Eye (tissue), 1 donor: ENCODE measurements at places on chromosomes 6 and 20.
A peak's percentile ranks its signal among the peaks of the same experiment; 100 is the strongest.

DNA sequence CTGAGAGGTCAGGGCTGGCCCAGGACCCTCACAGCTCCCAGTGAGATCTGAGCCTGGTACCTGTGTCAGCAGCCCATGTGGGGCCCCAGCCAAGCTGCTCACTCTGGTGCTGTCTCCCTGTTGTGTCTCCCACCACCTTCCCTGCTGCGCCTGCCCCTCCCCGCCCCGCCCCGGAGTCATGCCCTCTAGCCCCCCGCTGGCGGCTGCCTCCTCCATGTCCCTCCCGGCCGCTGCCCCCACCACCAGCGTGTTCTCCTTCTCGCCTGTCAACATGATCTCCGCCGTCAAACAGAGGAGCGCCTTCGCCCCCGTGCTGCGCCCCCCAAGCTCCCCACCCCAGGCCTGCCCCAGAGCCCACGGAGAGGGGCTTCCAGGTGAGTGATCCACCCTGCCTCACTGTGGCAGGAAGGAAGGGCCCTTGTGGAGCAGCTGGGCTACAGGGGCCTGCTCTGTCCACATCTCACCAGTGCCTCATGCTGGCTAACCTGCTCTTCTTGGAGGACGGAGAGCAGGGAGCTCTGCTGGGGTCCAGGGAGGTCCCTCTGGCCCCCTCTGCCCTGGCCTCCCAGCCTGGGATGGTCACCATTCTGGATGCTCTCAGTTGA lies 44.9 kb downstream of the CPXM1 start:
- DNase-seq: no peak

DNA sequence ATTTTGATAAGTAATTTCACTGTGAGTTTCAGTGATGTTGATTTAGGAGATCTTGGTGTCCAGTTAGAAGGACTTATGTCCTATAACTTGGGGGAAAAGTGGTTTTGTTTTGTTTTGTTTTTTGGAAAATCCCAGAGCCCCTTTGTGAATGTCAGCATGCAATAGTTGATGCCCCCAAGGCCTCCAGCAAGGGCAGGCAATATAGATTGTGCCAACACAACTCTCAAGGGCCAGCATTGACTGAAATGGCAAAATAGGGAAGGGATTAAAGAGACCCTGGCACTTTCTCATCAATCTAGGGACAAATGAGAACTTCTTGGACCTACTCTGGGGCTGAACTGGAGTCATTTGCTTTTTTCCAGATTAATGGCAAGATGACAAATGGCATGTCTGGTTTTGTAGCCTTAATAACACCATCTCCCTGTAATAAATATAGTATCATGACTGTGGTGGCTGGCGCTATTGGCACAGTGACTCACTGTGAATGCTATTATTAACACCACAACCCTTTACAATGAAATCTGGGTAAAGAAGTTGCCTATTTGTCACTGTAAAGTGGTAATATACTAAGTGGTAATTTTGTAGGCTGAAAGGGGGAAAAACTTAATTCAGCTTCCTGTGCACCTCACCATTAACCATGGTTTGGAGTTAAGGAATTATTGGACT lies 51.8 kb downstream of the ABRACL start:
- no peak for DNase-seq

- no peak for DNase-seq
These were observed 134.9 kb downstream of the GMDS start for GRCh38 chr6:2110504-2110903.

- no peak for DNase-seq
These were observed 71.3 kb upstream of the TOX2 start for GRCh38 chr20:43843096-43843964.

GRCh38 chr6:165960695-165961094 lies 207.0 kb downstream of the TBXT start:
- DNase-seq: no peak

GRCh38 chr6:134821928-134822864 lies 127.7 kb downstream of the ALDH8A1 start:
- peak; percentile 42 for DNase-seq

- DNase-seq: peak; percentile 39
These were observed 560.4 kb upstream of the JAG1 start for GRCh38 chr20:11234181-11234580.

DNA sequence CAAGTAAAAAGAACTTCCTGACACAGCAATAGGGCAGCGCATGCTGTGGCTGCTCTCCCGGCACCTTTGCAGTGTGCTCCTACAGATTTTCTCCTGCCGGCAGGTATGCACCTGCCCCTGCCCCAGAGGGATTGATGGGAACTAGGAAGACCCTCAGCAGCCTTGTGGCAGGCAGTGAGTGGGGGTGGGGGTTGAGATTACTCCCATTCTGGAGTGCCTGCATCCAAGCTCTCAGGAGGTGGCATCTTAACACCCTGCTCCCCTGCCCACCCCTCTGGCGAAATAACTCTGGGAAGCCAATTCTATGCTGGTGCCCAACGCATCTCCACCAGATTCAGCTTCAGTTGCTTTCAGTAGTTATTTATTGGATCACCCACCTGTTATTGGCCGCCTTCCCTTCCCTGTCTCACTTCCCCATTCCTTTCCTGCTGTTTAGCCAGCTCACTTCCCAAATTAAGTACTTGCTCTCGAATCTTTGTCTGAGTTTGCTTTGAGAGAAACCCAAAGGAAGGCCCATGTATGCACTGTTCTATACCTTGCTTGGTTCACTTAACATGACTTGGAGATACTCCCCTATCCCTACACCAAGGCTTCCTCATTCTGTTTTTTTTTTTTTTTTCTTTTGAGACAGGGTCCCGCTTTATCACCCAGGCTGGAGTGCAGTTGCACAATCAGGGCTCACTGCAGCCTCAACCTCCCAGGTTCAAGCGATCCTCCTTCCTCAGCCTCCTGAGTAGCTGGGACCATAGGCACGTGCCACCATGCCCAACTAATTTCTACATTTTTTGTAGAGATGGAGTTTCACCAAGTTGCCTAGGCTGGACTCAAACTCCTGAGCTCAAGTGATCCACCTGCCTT lies 29.3 kb upstream of the SLC23A2 start:
- DNase-seq: no peak

DNA sequence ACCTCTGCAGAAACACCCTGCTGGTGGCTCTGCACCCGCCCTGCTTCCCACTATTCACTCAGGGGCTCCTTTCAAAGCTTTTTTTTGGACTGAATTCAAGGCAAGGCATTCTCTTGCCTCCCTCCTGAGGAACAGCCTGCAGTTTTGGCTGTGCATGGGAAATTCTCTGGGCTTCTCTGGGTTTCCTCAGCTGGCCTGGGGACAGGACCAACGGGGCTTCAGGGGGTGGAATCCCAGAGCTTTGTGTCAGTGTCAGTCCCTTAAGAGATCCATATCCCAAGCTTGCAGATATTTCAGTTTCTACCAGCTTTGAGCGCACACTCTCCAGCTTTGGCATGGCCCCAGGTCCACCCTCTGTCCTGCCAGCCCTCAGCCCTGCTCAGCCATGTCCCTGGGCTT lies 2.0 kb downstream of the SCRT2 start:
- DNase-seq: no peak

DNA sequence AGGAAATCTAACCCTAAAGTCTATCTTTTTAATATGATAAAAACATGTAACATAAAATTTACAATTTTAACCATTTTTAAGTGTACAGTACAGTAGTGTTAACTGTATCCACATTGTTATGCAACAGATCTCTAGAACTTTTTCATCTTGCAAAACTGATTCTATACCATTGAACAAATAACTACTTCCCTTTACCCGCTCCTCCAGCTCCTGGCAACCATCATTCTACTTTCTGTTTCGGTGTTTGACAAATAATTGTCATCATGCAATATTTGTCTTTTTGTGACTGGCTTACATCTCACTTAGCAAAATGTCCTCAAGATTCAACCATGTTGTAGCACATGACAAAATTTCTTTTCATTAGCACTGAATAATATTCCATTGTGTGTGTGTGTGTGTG lies 203.2 kb downstream of the SIM1 start:
- no peak for DNase-seq

DNA sequence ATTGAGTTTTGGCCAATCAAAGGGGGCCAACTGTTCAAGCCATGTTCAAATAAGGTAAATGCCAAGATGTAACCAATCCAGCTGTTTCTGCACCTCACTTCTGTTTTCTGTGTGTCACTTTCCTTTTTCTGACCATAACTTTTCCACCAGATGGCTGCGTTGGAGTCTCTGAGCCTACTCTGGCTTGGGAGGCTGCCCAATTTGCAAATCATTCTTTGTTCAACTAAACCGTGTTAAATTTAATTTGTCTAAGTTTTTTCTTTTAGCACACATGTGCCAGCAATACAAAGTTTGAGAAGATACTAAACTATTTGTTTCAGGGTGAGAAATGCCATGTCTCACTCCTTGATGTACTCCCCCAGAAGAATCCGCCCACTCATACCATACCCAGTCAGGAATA lies 52.1 kb downstream of the IYD start:
- DNase-seq: peak; percentile 23

- DNase-seq: no peak
These were observed 15.5 kb upstream of the CST8 start for GRCh38 chr20:23475395-23475794.

DNA sequence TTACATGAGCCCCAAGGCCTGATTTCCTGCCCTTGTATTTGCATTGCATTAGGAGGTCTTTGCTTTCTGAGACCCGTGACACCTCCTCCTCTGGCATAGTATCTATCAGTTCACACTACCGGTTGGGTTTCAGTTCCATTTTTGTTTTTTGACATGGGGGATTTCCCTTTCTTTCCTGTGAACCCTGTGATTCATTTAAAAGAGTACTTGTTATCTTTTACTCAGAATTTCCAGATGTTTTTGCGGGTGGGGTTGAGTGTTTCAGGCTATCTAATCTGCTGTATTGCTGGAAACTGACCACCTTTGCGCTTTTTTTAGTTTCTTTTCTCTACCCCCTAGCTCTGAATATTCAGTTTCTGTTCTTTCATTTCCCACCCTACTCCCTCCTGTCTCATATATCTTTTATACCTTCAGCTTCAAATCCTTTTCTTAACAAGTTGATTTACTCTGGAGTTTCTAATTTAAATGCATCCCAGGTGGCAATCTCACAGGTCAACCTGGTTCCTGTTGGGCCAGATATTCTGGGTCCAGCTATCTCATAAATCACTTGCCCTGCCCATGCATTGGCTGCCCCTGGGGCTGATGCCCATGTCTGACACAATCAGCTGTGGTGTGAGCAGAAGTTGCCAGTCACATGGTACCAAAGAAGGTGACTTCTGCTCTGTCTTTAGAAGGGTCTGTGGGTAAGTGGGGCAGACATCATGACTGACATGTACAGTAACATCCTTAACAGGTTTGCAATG lies 14.3 kb upstream of the NCOA3 start:
- DNase-seq: no peak

DNA sequence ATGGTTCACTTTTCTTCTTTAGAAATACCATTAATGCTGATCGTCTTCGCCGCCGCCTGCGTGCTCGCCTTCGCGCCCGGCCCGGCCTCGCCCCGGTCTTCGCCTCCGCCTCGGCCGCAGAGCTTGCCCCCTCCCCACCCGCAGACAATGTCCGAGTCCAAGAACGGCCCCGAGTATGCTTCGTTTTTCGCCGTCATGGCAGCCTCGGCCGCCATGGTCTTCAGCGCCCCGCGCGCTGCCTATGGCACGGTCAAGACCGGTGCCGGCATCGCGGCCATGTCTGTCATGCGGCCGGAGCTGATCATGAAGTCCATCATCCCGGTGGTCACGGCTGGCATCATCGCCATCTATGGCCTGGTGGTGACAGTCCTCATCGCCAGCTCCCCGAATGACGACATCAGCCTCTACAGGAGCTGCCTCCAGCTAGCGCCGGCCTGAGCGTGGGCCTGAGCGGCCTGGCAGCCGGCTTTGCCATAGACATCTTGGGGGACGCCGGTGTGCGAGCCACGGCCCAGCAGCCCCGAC lies 4.8 kb upstream of the PRPH2 start:
- DNase-seq: peak; percentile 85

GRCh38 chr6:75147512-75147911 lies 58.3 kb downstream of the COL12A1 start:
- no peak for DNase-seq

GRCh38 chr6:136791296-136792094 lies 782 bp downstream of the MAP3K5 start:
- peak; percentile 64 for DNase-seq

GRCh38 chr6:55997223-55997874 lies 122.0 kb upstream of the BMP5 start:
- no peak for DNase-seq

DNA sequence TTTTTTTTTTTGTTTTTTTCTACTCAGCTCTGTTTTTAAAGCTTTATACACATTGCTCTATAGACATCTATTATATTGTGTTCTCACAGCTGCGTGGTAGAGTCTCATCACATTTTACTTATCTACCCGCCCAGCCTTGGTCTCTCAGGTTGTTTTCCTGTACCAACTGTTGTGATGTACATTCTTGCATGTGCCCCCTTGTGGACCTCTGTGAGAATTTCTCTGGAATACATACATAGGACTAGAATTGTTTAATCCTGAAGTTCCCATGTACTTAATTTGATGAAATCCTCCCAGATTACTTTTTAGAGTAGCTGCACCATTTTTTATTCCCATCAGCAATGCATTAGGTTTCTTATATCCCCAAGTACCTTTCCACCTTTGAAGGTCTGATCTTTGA lies 40.4 kb upstream of the TINAG start:
- peak; percentile 46 for DNase-seq

DNA sequence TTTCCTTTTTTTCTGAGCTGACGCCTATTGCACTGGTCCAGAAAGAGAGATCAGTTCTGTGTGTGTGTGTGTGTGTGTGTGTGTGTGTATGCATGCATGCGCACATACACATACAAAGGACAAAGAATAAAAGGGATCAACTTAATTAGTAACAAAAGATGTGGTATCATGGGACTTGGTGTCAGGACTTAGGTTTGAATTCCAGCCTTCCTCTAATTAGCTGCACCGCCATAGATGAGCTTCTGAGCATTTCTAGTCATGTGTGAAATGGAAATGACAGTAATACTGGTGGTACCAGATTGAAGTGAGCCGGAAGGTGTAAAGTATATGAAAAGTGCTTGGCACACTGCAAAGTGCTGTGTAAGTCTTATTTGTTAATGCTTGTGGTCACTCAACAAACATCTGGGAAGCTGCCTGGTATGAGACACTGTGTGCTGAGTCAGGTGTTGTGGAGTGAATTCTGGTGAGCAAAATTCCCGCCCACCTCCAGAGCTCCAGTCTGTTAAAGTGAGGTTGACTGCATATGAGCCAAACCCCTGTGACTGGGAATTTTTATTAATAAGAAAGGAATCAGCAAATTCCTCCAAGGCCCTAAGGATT lies 12.4 kb downstream of the DAAM2 start:
- DNase-seq: peak; percentile 90

DNA sequence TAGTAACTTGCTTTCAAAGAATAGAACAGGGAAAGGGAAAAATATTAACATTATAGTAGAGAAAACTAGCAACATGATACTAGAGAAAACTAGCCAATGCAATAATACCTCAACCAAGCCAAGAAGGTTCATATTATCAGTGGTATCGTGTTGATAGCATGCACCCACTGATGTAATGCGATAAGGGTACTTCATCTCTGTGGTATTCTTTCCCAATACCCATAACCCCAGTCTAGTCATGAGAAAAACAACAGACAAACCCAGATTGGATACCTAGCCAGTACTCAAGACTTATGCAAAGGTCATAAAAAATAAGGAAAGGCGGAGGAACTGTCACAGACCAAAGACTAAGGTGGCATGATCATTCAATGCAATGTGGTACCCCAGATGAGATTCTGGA lies 21.0 kb downstream of the BLOC1S5 start:
- DNase-seq: no peak

- DNase-seq: no peak
These were observed 139.3 kb downstream of the CD164 start for GRCh38 chr6:109242925-109243324.
